Cerebellar cortex (tissue), 1 donor: ENCODE measurements at places on chromosomes 2 and 18.

DNA sequence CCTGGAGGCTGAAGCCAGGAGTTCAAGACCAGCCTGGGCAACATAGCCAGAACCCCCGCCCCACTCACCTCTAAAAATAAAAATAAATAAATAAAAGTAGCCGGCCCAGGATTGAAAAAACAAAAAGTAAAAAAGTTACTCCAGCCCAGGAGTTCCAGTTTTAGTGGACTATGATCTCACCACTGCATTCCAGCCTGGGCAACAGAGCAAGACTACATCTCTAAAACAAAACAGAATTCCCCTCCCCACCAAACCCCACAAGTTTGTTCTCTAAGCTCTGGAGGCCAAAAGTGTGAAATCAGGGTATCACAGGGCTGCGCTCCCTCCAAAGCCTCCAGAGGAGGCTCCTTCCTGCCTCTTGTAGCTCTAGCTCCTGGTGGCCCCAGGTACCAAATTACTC is 1.7 kb downstream of the D2HGDH start:
- no peak for DNase-seq

- DNase-seq, result peak; percentile 24
These were observed 270.7 kb upstream of the NRP2 start for GRCh38 chr2:205411558-205411957.

DNA sequence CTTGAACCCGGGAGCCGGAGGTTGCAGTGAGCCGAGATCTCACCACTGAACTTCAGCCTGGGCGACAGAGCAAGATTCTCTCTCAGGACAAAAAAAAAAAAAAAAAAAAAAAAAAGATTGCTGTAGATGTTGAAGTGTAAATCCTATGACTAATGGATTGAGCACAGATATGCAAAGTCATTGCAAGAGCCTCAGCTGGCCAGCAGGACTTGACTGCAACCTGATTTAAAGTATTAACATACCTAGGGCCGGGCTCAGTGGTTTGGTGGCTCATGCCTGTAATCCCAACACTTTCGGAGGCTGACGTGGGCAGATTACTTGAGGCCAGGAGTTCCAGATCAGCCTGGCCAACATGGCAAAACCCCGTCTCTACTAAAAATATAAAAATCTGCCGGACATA is 103.4 kb upstream of the MSH2 start:
- no peak for DNase-seq

GRCh38 chr18:63046375-63046774 is 273.2 kb downstream of the BCL2 start:
- DNase-seq, result no peak

DNA sequence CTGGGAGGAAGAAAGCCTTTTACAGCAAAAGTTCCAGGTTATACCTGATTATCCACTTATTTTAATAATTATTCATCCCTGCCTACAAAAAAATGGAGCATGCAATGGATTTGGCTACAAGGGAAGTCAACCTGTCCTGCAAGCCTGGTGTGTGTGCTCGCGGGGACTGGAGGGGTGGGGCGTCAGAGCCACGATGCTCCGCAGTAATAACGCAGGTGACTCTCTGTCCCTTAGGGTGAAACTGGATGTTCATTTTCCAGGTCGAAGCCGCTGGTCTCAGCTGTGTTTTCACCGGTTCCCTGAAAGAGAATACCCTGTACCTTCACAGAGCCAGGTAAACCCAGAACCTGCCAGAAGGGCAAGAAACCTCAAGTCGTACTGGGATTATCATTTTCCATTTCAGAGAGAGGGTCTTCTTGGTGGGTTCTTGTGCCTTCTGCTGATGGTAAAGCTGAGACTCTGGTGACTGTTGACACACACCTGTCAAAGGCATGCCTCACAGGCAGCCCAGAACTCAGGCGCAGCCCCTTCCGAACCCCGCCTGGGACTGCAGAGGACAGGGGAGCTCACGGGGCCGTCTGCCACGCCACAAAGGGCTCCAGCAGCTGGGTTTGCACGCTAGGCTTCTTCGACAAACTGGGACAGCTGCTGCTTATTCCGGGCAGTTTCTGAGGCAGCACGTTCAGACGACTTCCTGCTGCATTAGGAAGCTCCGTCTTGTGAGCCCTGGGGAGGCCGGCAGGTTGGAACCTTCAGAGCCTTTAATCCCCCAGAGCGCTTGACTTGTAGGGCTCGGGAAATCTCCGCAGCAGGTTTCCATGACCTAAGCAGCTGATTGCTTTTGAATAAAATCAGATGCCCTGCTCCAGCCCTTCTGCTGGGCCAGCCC is 58.6 kb downstream of the KCNG2 start:
- DNase-seq, result peak; percentile 70

DNA sequence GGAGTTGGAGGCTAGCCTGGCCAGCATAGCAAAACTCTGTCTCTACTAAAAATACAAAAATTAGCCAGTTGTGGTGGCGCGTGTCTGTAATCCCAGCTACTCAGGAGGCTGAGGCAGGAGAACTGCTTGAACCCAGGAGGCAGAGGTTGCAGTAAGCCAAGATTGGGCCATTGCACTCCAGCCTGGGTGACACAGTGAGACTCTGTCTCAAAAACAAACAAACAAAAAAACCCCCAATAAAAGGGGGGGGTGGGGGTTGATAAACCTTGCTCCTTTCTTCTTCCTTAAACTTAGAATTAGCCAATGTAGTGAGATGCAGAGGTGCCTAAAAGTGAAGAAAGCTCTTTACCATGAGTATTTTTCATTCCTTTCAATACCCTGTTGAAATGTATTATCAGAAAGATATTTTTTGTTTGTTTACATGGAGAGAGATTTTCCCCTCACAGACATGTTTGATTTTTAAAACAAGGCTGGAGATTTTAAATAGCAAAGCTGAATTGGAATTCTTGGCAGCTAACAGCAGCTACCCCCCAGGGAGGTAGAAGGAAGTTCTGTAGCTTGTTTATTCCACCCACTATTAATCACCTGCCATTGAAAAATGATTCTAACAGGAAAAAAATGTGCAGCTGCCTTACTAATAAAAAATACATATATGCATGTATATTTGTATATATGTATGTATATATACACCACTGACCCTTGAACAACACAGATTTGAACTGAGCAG is 48.6 kb downstream of the GYPC start:
- no peak for DNase-seq

GRCh38 chr2:75560768-75561565 is at the start of gene EVA1A:
Gene EVA1A (minus strand): TSS chr2:75560939. CDS start chr2:75518140, 42,799 bp downstream.
- peak; percentile 48 for DNase-seq

- no peak for DNase-seq
These were observed 30.9 kb downstream of the GAREM1 start for GRCh38 chr18:32439802-32440201.

DNA sequence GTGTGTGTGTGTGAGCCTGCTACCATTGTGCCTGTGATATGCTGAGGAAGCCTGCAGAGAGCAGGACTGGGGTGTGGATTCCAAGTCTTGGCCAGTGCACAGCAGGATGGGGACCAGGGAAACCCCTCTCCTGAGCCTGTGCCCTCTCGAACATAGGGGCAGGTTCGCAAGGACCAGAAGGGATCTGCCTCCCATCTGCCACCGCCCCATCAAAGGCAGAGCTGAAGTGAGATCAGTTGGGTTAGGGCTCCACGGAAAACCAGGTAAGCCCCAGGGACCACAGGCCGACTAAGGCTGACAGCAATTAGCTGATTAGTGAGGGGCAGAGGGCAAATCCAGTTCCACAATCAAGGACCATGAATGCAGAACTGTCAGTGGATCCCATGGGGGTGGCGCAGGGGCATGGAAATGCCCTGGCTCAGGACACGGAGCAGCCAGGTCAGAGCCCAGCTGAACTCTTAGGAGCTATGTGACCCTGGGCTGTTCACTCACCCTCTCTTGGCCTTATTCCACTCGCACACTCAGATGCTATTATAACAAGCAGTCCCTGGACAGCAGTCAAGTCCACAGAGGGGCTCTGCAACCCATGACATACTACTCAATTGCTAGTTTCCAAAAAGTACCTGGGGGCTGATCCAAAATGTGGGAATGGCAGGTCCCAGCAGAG is 84.2 kb upstream of the ID2 start:
- no peak for DNase-seq

DNA sequence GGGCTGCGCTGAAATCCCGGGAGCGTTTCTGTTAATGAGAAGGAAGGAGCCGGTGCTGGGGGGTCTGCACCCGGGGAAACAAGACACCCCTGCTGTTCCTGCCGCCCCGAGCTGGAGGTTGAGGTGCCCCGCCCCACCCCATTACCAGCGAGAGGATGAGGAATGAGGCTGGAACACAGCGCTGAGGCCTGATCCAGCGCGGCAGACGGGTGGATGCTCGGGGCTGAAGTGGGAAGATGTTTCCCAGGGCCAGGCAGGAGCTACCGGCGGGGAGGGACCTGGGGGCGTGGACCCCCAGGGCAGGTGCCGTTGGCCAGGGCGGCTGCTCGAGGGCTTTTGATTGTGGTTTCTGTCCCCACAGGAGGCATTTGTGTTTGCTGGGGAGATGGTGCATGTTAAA is 134.3 kb upstream of the CTDP1 start:
- no peak for DNase-seq

- no peak for DNase-seq
These were observed 125.1 kb downstream of the ATL2 start for GRCh38 chr2:38251940-38252339.

DNA sequence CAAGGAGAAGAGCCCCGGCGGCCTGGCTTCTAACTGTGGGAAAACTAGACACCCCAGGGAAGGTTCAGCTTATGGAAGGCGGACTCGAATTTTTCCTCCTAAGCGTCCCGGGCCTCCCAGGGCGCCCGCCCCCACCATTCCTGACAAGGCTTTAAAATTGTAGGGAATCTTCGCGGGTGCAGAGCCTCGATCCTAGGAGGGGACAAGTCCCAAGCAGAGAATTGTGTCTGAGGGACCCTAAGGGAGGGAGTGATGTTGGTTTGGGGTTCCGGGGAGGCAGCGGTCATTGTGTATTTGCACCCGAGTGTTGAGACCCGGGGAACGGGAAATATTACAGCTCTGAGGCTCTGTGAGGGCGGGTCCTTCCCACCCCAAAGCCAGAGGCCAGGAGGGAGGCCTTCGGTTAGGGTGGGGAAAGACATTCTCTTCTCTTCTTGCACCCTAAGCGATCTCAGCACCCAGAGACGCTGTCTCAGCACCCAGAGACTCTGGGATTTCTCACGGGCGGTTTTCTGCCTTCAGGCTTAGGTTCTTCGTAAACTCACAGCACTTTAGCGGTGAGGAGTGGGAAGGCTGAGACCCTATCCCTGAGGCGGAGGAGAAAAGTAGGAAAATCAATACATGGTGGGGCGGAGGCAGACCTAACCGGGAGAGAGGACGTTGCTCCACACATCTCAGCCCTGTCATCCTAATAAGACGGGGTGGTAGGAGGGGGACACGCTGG is 7.6 kb downstream of the OSR1 start:
- DNase-seq, result no peak

- DNase-seq, result no peak
These were observed 6.0 kb upstream of the STK39 start for GRCh38 chr2:168253379-168253778.

GRCh38 chr2:228016402-228016801 is 145.0 kb downstream of the DAW1 start:
- DNase-seq, result no peak

- no peak for DNase-seq
These were observed 4.3 kb downstream of the MC2R start for GRCh38 chr18:13910986-13911385.

DNA sequence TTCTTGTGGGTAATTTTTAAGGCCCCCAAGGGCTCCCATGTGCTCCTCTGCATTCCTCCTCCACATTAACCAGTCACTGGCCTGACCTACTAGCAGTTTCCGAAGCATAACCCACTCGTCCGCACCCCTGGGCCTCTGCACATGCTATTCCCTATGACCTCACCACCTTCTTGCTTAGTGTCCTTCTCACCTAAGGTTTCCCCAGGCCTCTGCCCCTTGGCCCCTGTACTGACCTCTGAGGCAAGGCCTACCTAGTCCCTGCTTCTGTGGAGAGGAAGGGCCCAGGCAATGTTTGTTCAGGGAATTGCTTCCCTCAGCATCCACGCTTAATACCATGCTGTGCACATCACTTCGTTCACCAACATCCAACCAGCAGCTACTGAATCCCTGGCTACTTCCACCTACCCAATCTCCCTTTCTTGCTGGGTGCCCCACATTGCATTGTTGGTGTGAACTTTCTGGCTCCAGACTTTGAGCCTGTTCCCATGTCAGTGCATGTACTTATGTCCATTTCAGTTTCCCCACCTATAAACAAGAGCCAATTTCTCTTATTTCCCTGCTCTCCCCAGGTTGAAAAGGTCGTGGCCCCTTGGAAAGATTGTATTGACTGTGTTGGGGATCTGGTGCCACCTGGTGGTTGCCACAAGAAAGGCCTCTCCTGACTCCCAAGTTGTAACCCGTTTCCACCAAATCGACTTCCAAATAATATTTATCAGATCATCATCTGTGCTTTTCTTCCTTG is 19.2 kb upstream of the TMEM177 start:
- DNase-seq, result peak; percentile 46

- DNase-seq, result no peak
These were observed 37.5 kb upstream of the WIPF1 start for GRCh38 chr2:174635015-174635593.

DNA sequence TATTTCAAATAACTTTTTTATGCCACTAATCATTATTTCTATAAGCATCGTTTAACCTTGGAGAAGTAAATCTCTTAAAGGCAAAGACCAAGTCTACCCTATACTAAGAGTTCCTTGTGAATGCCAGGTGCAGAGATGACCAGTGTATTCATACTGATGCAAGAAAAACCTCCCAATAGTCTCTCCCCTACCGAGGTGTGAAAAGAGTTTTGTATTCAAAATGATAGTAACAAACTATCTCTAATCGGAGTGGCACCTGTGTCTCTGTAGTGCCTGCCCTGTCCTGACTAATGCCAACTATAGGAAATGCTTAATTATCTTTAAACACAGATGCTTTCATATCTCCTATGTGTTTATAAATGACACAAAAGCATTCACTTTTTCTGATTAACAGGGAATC is 798.5 kb downstream of the TRIB2 start:
- no peak for DNase-seq

- DNase-seq, result no peak
These were observed 46.6 kb downstream of the SMAD2 start for GRCh38 chr18:47883771-47884413.

GRCh38 chr2:23434721-23435121 is 49.7 kb downstream of the KLHL29 start:
- DNase-seq, result no peak

- peak; percentile 41 for DNase-seq
These were observed 42.5 kb upstream of the PID1 start for GRCh38 chr2:229313591-229313990.

- no peak for DNase-seq
These were observed 333.3 kb upstream of the ACVR2A start for GRCh38 chr2:147511491-147511948.

DNA sequence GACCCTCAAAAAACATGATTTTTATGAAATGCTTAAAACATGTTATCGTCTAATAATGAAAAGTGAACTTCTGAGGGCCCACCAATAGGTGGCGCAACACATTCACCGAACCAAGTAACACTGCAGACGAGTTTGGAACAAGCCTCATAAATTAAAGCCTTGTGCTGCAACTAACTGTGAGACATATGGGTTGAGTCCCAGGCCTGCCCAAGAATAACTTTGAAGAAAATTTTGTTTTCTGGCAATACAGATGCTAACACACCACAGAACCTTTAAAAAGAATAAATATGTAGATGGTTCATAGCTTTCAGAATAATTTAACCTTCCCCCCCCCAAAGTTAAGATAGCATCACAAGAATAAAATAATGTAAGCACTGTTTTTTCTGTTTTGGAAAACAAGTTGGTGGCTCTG is 285.9 kb downstream of the RNF144A start:
- DNase-seq, result peak; percentile 86
